ENCODE measurements at places on chromosomes 11 and 22. TPM values are rescaled to one million over a fixed set of nuclear protein-coding genes. Genes with fewer than 3 reads are reported as not detected.

TSGA10IP gene
- not detected for polyA plus RNA-seq

APOA5 gene
- polyA plus RNA-seq = not detected

MYO18B gene
- polyA plus RNA-seq = 4.8 TPM

CASP12 gene
- polyA plus RNA-seq = not detected

NOX4 gene
- polyA plus RNA-seq = not detected

AIFM3 gene
- polyA plus RNA-seq = 0.15 TPM

DRD4 gene
- polyA plus RNA-seq = 0.27 TPM

SYT13 gene
- 0.03 TPM for polyA plus RNA-seq

TSKU gene
- 12.3 TPM for polyA plus RNA-seq

ZDHHC24 gene
- polyA plus RNA-seq = 6.3 TPM

RGL4 gene
- polyA plus RNA-seq = not detected

OLFML1 gene
- polyA plus RNA-seq = not detected

TCN1 gene
- polyA plus RNA-seq = 5.1 TPM

LGALS12 gene
- polyA plus RNA-seq = 3.6 TPM

OR56A1 gene
- polyA plus RNA-seq = not detected

CCDC188 gene
- polyA plus RNA-seq = not detected

RBM4B gene
- 31.7 TPM for polyA plus RNA-seq

RIMBP3B gene
- 0.18 TPM for polyA plus RNA-seq

NXPE2 gene
- not detected for polyA plus RNA-seq

KCTD14 gene
- polyA plus RNA-seq = not detected

OR51I1 gene
- polyA plus RNA-seq = 1.8 TPM

EFCAB6 gene
- not detected for polyA plus RNA-seq

BTG4 gene
- not detected for polyA plus RNA-seq

DGCR6 gene
- 3.8 TPM for polyA plus RNA-seq
